Natural killer cell treated with Interleukin-12 subunit alpha and Interleukin-12 subunit beta and Interleukin-15 and Interleukin-18, amount 100 ng/mL, for 72 hours (primary cell): ENCODE measurements at places on chromosomes 13 and 19.

- DNase-seq = no peak
Observed at GRCh38 chr19:17323300-17323963, 11.2 kb downstream of the ANO8 start.

- no peak for DNase-seq
Observed at GRCh38 chr19:861756-862580, 2.5 kb downstream of the CFD start.

DNA sequence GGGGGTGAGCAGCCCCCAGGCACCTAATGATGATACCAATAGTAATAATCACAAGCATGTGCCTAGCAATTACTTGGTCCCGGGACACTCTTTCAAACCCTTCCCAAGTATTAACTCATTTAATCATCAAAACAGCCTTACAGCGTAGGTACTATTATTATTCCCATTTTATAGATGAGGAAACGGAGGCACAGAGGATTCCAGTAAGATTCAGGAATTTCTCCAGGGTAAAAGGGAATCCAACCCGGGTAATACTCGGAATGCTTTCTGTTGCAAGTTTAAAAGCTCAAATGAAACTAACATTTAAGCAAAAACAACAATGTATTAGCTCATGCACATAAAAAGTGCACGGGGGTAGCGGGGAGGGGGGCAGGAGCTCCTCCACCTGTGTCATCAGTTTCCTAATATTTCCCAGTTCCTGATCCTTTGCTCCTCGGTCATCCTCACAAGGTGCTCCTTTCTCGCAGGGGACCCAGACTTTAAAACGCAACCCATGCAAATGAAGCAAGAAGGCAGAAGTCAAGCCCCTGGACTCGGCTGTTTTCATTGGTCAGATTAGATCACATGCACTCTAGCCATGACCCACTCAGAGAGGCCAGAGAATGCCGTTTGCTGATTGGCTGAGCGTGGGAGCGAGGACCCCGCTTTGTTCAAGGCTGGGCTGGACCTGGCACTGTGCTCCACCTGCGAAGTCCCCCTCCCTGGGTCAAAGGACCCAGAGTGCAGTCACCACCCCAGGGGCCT, 38.3 kb upstream of the C19orf12 start:
- DNase-seq = no peak

DNA sequence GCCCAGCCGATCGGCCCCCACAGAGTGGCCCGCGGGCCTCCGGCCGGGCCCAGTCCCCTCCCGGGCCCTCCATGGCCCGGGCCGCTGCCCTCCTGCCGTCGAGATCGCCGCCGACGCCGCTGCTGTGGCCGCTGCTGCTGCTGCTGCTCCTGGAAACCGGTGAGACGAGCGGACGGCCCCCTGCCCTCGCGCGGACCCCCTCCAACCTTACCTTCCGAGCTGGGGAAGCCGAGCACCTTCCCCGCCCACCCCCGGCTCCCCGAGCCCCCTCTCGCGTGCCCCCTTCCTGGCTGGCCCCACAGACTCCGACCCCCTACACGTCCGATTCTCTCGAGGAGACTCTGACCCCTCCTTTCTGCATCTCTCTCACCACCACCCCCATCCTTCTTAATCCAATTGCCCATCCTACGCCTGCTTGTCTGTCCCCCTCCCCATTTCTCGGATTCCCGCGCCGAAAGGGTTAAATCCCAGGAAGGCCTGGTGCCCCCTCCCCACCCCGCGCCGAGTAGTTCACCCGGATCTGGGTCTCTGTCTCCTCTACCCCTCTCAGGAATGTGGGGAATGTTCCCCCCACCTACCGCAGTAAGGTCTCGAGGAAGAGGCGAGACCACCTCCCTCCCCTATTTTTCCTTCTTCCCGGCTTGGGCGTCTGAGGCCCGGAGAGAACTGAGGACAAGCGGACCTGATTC, 502 bp downstream of the NECTIN2 start:
- DNase-seq = no peak

DNA sequence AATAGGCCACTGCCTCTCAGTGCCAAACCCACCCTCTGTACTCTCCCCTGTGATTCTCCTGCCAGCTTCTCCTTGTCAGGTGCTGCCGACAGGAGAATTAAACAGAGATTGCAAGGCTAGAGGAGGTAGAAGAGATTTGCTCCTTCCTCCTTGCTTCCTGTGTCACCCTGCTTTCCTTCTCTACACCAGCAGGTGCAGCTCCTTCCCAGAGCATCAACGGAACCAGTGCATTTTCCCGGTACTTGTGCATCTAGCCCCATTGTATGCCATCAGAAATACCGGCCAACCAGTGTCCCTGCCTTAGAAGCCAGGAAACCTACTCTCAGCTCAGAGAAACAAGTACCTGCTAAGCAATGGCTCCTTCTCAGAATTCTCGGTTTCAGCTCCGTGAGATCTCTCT, 253.2 kb downstream of the SUCLA2 start:
- DNase-seq = no peak

DNA sequence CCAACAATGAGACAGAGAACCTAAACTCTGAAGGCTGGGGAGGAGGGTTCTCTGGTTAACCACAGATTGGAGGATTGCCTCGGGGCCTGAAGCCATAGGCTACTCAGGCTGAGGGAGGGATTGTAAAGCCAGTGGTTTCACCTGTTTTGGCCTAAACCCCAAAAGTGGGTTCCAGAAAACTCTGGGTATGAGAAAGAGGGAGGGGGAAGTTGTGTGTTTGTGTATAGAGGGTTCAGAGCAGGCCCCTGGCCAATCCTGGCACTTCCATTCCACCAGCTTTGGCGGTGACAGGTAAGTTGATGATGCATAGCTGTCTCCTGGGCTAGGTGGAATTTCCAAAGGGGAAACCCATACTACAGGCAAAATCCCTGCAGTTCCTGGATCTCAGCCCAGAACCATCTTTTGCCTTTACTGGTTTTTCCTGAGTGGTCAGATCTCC, 13.5 kb upstream of the CCDC97 start:
- DNase-seq = no peak

GRCh38 chr13:93243375-93244063, 16.9 kb downstream of the GPC6 start:
- no peak for DNase-seq

GRCh38 chr13:59472134-59472533, 691.6 kb downstream of the DIAPH3 start:
- no peak for DNase-seq

- no peak for DNase-seq
Observed at GRCh38 chr13:111209613-111210012, 94.5 kb downstream of the ARHGEF7 start.

DNA sequence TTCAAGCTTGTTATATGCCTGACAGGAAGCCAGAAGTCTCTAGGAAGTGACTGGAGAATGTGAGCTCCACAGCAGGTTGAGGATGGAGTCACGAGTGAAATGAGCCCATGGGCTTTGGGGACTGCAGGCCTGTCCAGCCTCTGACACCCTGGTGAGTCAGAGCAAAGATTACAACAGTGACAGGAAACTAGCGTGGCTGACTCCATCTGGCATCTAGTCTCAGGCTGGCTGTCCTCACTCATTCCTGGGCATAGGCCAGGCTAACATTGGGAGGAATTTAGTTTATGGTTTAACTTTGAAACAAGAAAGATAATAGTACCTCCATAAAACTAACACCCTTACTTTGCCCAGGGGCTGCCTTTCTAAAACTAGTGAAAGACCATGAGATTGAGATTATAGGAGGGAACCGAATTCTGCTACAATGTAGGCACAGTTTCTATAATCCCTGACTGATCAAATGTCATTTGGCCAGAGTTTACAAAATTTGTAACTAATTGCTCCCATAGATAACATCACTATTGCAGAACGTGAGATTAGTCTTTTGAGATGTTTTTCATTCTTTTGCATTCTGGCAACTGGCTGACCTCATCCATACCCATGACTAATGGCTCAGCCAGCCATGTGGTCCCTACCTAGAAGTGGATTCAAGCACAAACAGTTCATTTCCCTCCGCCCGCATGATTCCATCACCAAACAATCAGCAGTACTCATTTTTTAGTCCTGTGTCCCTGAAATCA, 28.4 kb downstream of the PSG1 start:
- DNase-seq = no peak

DNA sequence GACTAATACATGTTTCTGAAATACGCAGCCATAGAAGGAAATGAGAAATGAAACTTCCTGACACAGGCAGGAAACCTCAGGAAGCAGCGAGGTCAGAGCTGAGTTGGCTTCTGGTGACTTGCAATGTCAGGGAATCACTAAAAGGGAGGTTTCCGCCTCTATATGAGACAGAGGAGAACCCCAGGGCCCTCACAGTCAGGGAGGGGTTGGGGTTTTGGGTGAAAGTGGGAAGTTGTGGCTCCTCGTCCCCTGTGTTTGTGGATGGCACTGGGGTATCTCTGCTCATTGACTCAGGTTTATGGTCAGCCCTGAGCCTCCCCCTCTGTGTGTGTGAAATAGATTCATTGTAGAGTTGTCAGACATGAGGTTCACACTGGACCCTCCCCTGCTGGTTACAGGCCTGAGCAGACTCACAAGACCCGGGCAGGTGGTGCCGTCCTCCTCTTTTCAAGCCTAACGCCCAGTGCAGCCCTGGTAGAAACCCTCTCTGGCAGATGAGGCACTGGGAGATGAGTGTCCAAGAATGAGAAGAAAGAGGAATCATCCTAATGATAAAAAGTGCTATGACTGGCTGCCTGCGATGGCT, 5.5 kb upstream of the LILRA6 start:
- no peak for DNase-seq

- no peak for DNase-seq
Observed at GRCh38 chr19:38425222-38425809, 703 bp downstream of the RASGRP4 start.

DNA sequence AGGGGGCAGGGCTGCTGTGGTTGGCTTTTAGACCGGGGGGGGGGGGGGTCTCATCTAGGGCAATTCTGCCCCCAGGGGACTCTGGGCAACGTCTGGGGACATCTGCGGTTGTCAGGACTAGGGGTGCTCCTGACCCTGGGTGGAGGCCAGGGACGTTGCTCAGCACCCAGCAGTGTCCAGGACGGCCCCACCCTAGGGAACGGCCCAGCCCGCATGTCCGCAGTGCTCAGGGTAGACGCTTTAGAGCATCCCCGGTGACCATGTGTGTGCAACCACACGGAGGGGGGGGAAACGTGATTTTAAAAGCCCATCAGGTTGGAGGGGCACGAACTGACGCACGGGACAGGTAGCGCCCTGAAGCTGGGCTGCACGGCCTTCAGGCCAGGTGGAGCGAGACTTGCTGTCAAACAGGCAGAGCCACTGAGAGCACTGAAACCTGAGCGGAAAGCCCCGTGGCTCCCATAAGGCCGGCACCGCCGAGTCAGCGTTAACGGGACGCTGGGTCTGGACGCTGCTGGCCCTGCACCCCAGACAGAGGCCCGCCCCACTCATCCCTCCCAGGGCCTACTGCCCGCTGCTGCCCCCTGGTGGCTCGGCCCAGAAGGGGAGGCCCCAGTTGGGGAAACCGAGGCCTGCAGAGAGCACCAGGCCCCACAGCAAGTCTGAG, 8.3 kb downstream of the CACTIN start:
- DNase-seq = no peak

DNA sequence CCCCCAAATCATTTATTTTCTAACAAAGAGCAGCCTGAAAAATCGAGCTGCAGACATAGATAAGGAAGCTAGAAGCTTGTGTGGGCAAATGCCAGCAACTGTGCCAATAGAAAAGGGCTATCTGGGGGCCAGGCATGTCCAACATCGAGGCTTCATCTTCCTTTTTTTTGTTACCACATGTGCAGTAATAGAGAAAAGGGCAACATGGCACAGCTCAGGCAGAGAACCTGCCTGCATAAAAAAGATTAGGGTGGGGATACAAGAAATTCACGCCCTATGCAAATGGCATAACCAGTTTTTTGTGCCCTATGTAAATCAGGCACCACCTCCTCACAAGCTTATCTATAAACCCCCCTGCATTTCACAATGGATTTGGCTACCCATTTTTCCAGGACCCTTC, 60.4 kb upstream of the ABCC4 start:
- no peak for DNase-seq

GRCh38 chr13:113043931-113044330, 61.7 kb upstream of the F7 start:
- no peak for DNase-seq

DNA sequence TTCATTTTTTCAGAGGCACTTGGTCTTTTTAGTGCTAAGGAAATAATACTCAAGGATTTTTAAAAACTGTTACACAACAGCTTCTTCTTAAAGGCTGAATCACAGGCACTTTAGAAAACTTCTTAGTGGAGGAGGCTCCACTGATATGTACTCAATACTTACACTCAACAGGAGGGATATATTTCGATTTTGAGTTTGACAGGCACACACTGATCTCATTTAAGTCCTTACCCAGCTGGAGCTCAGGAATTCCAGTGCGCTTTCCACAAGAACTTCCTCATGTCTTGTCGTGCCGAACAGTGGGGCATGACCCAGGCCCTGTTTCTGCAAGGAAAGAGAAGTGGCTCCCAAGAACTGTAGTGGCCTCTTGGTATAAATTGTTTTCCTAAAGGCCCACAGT, 103.8 kb downstream of the RGCC start:
- DNase-seq = no peak

- DNase-seq = no peak
Observed at GRCh38 chr13:103926118-103926517, 859.9 kb upstream of the SLC10A2 start.

- DNase-seq = no peak
Observed at GRCh38 chr13:50682002-50682401, 161.5 kb downstream of the DLEU7 start.

GRCh38 chr19:2983351-2984214, 6.2 kb downstream of the TLE6 start:
- no peak for DNase-seq
